ENCODE measurements at places on chromosomes 13 and 19.

GRCh38 chr19:18967358-18968146 lies 26.5 kb upstream of the HOMER3 start:
- DNase-seq, result peak; percentile 52

DNA sequence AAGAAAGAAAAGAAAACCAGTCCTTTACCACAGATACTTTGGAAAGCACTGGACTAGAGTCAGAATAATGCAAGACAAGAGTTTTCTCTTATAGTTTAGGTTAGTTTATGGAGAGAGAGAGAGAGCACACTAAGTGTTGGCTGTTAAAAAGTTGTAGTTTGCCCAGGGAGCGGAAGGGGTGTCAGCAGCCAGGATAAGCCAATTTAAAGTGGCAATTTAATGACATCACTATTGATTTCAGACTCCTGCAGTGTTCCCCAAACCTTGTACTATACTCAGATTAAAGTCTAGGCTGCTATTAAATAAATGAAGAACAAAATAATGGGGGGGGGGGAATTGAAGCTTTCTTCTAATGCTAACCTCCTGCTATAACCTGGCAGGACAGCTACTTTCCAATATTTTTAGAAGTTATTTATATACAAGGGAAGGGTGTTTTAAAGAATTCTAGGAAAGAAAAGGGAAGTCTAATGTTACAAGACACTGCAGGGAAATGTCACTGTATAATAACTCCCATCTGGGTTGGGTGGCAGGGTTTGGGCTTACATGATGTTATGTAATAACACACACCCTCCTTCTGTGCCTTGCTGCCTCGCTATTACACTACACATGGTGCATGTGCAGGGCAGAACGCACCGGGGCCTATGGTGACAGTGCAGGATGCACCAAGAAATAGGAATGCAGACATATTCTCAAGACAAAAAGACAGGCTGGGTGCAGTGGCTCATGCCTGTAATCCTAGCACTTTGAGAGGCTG lies 19.9 kb downstream of the TPT1 start:
- DNase-seq, result no peak

GRCh38 chr19:51172223-51172622 lies 30.1 kb downstream of the SIGLEC7 start:
- DNase-seq, result no peak

DNA sequence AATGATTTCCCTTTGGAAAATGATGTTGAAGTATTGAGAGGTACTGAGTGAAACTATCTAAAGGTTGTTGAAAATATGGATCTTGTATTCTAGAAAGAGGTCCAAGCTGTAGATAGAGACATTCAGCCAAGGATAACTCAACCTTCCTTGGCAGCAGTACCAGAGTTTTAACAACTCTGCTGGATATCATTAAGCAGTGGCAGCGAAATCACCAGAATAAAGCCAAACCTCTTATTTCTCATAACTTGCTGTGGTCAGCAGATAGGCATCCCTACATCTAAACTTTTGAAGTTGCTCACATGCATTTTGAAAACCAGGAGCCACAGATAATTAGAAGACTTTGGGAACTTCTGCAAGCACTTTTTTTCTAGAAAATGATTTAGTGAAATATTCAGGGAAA lies 559.8 kb downstream of the IRS2 start:
- no peak for DNase-seq

DNA sequence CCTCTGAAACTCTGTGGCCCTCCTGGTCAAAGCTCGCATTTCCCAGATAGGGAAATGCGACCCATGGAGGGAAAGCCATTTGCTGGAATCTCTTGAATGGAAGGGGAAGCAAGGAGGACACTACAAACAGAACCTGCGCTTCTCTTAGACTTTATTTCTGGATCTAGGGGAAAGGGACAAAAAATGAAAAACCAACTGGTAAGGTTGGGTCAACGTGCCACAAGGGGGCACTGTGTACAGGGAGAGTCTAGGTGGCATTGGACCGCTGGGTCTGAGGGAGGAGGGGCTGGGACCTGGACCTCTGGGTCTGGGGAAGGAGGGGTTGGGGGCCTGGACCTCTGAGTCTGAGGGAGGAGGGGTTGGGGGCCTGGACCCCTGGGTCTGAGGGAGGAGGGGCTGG lies 5.0 kb downstream of the KLK4 start:
- DNase-seq, result no peak

- DNase-seq, result no peak
Measured at GRCh38 chr13:89746554-89746953, 1600.9 kb upstream of the MIR17HG start.

DNA sequence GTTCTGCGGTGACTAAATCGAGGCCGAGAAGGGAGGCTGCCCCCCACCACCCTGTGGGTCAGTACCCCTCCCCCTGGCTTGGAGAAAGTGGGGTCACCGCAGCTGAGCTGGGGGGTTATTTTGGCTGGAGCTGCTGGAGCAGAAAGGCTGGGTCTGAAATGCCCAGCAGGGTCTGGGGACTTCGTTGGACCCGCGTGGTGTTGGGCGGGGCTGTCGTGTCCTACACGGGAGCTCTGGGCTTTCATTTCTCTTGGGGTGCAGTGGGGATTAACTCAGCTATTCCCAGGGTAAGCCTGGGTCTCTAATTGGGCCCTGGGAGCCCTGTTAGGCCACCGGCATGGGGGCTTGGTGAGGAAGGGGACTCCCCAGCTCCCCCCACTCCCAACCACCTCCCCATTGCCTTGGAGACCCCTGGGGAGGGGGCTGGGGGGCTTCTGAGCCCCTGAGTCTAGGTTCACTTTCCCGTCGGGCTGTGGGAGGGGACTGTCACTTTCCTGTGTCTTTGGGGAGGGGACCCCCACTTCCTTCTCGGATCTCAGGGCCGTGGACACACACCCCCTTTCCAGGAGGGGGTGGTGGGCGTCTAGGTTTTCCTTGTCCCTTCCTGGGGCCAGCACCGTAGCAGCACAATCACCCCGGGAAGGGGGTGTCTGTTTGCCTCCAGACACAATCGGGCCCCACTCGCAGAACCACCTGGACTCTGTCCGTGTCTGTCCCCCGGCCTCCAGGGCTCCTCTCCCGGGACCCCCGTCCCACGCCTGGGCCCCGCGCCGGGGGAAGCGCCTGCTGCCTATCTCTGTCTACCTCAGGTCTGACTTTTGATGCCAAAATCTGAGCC lies 10.2 kb upstream of the WDR18 start:
- DNase-seq, result no peak

GRCh38 chr19:45767881-45768654 lies 984 bp downstream of the SIX5 start:
- no peak for DNase-seq

- DNase-seq, result no peak
Measured at GRCh38 chr19:39136225-39136940, 10.8 kb downstream of the PAK4 start.

DNA sequence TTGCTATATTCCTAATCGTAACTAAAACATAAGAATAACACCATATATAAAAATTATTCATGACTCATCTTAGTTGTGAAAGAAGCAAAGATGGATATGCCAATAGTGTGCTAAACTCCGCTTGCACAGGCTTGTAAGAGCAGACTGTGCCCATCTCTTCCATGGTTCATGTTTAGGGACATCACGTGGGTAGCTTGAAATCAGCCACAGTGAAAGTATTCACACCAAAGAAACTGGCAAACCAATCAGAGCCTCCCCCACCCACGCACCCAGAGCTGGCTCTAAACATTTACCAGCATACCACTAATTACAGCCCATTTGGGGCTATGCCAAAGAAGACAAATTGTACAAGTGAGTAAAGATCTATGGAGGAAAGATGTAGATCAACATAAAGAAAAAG lies 147.5 kb downstream of the DIAPH3 start:
- DNase-seq, result no peak

DNA sequence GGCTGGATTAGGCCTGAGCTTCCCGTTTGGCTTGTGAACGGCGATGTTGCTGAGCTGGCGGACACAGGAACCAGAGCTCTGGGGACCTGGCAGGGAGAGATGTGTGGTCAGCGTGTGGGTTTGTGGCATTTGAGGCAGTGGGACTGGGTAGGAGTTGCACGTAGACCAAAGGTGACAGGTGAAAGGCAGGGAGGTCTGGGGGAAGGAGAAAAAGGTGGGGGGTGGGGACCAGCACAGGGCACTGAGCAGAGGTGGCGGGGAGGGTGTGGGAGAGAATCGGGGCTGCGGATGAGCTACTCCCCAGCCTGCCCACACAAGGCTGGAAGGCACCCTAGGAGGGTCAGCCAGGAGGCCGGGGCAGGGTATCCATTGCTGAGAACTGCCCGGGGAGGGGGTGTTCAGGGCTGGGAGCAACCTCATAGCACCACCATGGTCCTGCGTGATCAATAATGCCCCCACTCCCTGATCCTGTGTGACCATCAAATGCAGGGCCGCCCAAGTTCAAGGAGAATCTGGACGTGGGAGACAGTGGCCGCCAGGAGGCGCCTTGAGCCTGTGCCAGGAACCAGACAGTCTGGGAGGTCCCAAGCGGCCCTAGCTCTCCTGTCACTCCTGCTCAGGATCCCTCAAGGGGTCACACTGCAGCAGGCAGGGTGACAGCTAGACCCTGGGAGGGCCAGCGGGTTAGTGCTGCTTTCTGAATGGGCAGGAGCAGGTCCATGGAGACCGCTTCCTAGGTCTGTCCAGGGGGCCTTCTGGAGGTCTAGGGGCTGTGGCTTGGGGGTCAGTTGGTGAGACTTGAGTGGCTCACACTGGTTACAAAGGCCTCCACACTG lies 12.8 kb upstream of the SELENOW start:
- DNase-seq, result no peak

GRCh38 chr19:2337329-2337707 lies 8.8 kb downstream of the SPPL2B start:
- DNase-seq, result no peak

DNA sequence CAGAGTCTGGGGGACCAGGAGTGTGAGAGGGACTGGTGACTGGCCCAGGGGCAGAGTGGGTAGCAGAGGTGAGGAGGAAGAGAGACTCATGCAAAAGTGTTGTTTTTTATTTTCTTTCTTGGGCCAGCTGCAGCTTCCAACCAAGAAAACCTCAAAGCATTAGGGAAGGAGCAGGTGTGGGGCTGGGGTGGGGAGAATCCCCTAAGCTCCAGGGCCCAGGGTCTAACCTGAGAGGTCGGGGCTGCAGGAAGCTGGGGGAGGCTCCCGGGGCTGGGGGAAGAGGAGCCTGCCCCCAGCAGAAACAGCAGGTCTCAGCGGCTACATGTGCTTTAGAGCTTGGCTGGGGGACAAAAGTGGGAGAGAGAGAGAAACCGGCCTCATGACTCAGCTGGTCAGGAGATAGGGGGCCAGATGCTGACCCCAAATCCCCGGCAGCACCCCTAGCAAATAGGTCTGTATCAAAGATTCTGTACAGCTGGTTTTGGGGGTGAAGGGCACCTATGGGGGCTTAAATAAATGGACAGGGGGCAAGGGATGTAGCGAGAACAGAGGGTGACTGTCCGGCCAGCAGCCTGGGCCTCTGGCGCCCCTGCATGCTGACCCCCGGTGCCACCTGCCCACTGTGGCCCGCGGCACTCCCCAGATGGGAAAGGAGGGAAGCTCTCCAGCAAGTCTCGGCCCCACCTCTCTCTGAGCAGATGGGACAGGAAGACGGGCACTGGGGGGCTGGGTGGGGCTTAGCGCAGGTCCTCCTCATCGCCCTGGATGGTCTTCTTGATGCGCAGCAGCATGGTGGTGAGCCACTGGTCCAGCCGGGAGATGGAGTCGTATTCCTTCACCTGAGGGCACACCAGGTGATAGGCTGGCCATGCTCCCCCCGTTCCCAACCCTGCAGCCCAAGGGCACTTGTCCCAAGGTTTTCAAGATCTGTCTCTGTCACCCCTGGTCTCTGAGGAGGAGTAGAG lies 3.8 kb upstream of the KPTN start:
- no peak for DNase-seq

DNA sequence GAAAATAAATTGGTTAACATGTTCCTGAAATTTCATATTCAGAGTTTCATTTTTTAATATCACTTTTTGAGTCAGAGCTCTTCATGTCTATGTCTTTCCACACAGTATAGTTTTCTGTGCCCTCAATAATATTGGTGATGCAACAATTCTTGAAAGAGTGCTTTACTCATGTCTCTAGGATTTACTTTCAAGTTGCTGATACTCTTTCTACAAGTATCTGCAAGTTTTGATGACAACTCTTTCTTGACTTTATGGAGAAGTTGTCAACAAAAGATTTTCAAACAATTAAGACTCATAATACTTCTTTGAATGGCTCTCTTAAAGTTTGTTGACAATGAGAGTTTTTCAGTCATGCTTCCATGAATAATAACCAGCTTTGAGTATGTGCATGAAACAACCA lies 561.7 kb downstream of the DIAPH3 start:
- no peak for DNase-seq

- DNase-seq, result no peak
Measured at GRCh38 chr19:48918801-48919247, 14.7 kb upstream of the DHDH start.

DNA sequence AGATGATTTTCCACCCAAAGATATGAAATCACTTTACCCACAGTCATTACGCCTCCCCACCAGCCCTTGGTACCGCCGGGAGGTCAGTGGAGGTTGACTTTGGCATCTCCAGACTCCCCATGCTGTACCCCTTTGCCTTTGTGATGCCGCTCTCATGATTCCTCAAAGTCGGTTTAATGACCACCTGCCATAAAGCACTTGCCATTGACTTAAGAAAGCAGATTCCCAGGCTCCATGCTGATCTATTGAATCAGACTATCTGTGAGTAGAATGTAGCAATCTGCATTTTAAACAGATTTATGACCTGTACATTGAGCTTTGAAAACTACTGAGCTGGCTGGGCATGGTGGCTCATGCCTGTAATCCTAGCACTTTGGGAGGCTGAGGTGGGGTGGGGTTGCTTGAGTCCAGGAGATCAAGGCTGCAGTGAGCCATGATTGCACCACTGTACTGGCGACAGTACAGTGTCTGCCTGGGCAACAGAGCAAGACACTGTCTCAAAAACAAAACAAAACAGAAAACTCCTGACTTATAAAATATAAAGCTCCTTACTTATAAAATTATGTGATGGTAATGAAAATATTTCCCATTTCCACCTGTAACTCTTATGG lies 235.2 kb downstream of the KLF5 start:
- DNase-seq, result no peak

GRCh38 chr13:92172191-92172590 lies 773.8 kb downstream of the GPC5 start:
- DNase-seq, result no peak

DNA sequence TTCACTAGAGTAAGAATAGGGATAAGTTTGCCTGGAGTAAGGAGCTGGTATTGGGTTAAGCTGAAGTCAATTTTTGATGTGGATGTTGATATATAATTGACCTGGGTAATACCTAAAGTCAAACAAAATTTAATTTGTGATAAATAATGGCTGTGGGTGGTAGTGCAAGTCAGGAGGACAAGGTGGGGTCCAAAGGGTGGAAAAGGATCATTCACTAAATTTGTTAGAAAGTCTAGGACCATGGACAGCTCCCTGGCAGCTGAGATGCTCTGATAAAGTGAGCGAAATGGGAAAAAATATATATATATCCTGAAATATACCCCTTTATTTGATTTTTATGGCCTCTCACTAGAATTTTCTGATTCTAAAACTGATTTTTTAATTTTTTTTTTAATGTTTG lies 463.5 kb downstream of the GPC6 start:
- peak; percentile 39 for DNase-seq

- no peak for DNase-seq
Measured at GRCh38 chr13:114259974-114260373, 21.4 kb upstream of the UPF3A start.
